Activated CD4-positive, alpha-beta memory T cell treated with anti-CD3 and anti-CD28 coated beads for 36 hours (primary cell): ENCODE measurements at places on chromosomes 1 and 21.
A peak's percentile ranks its signal among the peaks of the same experiment; 100 is the strongest.

- peak; percentile 20 for DNase-seq
- H3K4me3 ChIP-seq = peak overlapping the region; percentile 74
- H3K36me3 ChIP-seq = peaks cover 15% of the 10 kb centered on the region
These were observed 32.4 kb downstream of the PRMT2 start for GRCh38 chr21:46667741-46668380.

- peak overlapping the region; percentile 74 for H3K27ac ChIP-seq
- DNase-seq = peak; percentile 65
- no peaks in the 10 kb centered on the region for H3K36me3 ChIP-seq
- peaks cover 41% of the 10 kb centered on the region for H3K4me1 ChIP-seq
- H3K27me3 ChIP-seq = peaks cover 23% of the 10 kb centered on the region
These were observed 940 bp upstream of the PLA2G2C start for GRCh38 chr1:20187103-20187812.

GRCh38 chr1:200291106-200291505 lies 118.7 kb downstream of the ZNF281 start:
- H3K27ac ChIP-seq = no peak overlapping the region
- H3K27me3 ChIP-seq = no peaks in the 10 kb centered on the region
- no peaks in the 10 kb centered on the region for H3K4me1 ChIP-seq
- H3K4me3 ChIP-seq = no peak overlapping the region
- no peak for DNase-seq
- no peaks in the 10 kb centered on the region for H3K36me3 ChIP-seq

- peaks cover 6% of the 10 kb centered on the region for H3K27me3 ChIP-seq
- H3K36me3 ChIP-seq = no peaks in the 10 kb centered on the region
These were observed 517.6 kb downstream of the PTPRU start for GRCh38 chr1:29753771-29754572.

DNA sequence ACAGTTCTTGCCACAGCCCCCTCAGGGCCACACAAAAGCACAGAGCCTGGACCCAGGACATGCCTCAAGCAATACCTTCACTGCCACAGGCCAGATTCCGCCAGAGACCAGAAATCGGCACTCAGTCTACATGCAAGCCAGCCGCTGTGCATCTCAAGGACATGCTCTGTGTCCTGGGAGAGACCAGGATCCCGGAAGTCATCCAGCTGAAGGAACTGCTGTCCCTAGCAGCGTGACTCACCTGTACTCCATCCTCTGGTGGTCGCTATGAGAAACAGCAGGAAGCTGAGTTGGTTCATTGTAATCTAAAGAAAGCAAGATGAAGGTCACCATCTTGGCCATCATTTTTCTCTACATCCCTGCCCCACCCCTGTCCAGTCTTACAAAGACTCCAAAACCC lies 401 bp downstream of the ITLN1 start:
- no peak overlapping the region for H3K4me3 ChIP-seq
- no peaks in the 10 kb centered on the region for H3K36me3 ChIP-seq
- no peak overlapping the region for H3K27ac ChIP-seq
- peaks cover 3% of the 10 kb centered on the region for H3K27me3 ChIP-seq
- DNase-seq = no peak

DNA sequence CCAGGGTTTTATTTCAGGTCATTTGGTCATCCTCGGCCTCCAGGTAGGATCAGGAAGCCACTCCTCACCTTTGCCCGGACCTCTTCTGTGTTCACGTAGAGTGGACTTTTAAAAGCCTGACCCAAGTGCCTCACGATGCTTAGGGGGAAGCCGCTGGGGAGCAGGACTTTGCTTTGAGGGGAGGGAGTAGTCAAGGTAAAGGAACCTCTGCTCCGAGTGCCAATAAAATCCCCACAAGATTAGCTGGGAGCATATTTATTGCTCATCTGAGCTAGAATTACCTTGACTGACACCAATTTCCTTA lies 603 bp upstream of the DHRS3 start:
- H3K4me1 ChIP-seq = peaks cover 48% of the 10 kb centered on the region
- H3K27ac ChIP-seq = peak overlapping the region; percentile 92
- no peak for DNase-seq

- no peak overlapping the region for H3K27ac ChIP-seq
- no peaks in the 10 kb centered on the region for H3K36me3 ChIP-seq
- no peak for DNase-seq
These were observed 31.3 kb downstream of the EPHA2 start for GRCh38 chr1:16124377-16125087.

DNA sequence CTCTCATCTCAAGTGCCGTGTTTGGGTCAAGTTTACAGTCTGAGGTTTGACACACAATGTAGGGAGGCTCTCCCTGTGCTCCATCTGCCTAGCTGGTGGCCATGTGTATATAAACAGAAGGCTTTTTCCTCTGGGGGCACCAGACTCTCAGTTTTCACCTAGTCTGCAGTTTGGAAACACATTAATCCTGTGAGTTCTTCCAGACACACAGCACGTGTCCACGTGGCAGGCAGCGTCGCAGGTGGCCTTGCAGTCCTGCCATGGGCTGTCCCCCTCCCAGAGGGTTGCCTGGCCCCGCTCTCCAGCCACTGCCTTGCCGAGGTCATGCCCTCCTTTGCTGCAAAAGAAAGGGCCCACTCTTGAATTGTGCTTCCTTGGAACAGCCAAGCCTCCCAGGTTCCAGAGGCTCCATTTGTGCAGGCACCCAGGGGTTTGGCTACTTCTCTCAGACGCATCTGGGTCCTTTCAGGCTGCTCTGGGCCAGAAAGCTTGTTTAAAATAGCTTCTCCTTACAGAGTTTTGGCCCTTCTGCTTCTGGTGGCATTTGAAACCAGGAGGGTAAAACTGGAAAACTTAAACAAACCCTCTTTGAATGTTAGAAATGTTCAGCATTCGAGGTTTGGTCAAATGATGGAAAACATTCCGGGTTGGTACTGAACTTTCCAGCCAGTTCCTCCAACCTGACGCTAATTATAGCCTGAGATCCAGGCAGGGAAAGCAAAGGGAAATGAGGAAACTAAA lies 4.4 kb upstream of the RUNX1 start:
- no peak overlapping the region for H3K27ac ChIP-seq
- H3K4me1 ChIP-seq = peaks cover 42% of the 10 kb centered on the region
- H3K27me3 ChIP-seq = no peaks in the 10 kb centered on the region
- no peak for DNase-seq

DNA sequence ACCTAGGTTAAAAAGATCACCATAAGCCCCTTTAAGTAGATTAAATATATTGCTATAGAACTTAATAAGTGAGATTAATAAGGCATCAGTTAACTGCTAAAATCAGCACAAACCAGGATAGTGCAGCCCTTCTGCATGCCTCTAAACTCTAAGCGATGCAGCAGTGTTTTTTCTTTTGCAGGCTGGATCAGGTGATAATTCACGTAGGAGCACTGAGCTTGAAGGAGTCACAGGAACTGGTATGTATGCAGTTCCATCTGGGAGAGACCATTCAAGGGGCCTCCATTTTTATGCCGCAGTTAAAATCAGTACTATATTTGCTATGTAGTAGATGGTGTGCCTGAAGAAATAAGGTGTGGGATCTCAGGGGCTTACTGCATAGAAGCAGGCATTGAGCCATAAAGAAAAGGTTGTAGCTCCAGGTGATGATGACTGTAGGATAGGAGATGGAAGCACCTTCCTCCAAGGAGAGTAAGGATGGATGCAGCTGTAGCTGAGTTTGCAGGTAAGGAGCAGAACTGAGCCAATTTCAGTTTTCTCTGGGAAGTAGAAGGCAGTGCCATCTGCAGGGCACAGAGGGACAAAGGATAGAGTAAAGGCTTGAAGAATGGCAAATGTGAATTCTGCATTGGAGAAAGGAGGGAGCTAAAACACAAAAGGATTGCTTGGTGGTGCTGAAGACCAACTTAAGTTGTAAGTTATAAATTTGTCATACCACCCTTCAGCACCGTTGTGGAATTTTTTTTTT lies 22.6 kb downstream of the NPL start:
- no peaks in the 10 kb centered on the region for H3K4me1 ChIP-seq
- peaks cover 7% of the 10 kb centered on the region for H3K36me3 ChIP-seq
- no peak for DNase-seq
- H3K27me3 ChIP-seq = no peaks in the 10 kb centered on the region
- H3K4me3 ChIP-seq = no peak overlapping the region

GRCh38 chr1:30526652-30527345 lies 196.6 kb downstream of the MATN1 start:
- H3K4me3 ChIP-seq = no peak overlapping the region
- H3K4me1 ChIP-seq = no peaks in the 10 kb centered on the region
- DNase-seq = peak; percentile 2
- no peak overlapping the region for H3K27ac ChIP-seq
- H3K36me3 ChIP-seq = no peaks in the 10 kb centered on the region

DNA sequence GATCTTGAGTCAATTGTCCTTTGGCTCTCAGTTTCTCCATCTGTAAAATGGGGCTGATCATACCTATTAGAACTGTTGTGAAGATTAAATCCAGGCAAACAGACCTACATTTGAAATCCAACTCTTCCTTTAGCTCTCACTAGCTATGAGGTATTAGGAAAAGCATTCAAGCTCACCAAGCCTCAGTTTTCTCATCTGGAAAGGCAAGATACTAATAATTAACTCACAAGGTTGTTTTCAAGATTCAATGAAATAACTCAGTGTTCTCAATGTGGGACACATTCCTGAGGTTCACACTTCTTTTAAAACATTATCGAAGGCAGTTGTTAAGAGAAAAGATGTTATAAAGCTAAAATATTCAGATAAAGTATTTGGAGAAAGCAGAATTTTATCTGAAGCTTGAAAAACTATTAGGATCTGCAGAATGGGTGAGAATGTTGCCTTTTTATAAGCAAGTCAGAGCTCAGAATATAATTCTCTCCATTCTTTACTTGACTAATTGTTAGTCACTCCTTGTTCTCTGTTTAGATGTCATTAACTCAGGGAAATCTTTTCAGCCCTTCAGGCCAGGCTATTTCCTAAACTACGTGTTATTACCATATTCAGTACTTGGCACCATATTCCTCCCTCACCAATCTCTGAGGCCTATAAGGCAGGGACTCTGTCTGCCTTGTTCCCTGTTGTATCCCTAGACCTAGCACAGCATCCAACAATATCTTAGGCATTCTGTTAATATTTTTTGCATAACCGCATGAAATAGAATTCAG lies 72.0 kb upstream of the VAV3 start:
- no peaks in the 10 kb centered on the region for H3K36me3 ChIP-seq
- no peak overlapping the region for H3K27ac ChIP-seq
- H3K4me3 ChIP-seq = no peak overlapping the region
- H3K27me3 ChIP-seq = no peaks in the 10 kb centered on the region

DNA sequence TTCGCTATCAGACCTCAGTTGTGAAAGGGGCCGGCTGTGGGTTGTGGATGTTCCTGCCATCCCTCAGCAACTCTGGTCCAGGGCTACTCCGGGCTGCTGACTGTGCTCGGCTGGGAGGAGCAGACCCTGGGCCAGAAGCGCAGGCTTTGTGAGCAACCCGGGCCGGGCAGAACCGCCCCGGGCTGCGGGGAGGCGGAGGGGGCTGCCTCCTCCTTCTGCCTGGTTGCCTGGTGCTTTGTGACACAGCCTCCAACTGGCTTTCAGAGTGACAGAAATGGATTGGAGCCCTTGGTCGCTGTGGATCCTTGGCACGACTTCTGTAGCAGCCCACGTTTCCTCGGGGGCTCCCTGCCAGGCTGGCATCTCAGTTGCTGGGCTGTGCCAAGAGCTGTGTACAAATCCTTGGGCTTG lies 10.0 kb downstream of the DRAXIN start:
- no peaks in the 10 kb centered on the region for H3K4me1 ChIP-seq
- DNase-seq = no peak
- peaks cover 4% of the 10 kb centered on the region for H3K27me3 ChIP-seq
- H3K36me3 ChIP-seq = no peaks in the 10 kb centered on the region
- no peak overlapping the region for H3K4me3 ChIP-seq
- no peak overlapping the region for H3K27ac ChIP-seq

GRCh38 chr1:202698276-202698675 lies 12.0 kb downstream of the SYT2 start:
- H3K4me1 ChIP-seq = peaks cover 4% of the 10 kb centered on the region
- H3K36me3 ChIP-seq = no peaks in the 10 kb centered on the region
- H3K27ac ChIP-seq = no peak overlapping the region

- no peaks in the 10 kb centered on the region for H3K27me3 ChIP-seq
- no peak overlapping the region for H3K4me3 ChIP-seq
- H3K27ac ChIP-seq = no peak overlapping the region
- no peak for DNase-seq
- H3K36me3 ChIP-seq = no peaks in the 10 kb centered on the region
These were observed 645.0 kb upstream of the PTBP2 start for GRCh38 chr1:96076589-96076988.

DNA sequence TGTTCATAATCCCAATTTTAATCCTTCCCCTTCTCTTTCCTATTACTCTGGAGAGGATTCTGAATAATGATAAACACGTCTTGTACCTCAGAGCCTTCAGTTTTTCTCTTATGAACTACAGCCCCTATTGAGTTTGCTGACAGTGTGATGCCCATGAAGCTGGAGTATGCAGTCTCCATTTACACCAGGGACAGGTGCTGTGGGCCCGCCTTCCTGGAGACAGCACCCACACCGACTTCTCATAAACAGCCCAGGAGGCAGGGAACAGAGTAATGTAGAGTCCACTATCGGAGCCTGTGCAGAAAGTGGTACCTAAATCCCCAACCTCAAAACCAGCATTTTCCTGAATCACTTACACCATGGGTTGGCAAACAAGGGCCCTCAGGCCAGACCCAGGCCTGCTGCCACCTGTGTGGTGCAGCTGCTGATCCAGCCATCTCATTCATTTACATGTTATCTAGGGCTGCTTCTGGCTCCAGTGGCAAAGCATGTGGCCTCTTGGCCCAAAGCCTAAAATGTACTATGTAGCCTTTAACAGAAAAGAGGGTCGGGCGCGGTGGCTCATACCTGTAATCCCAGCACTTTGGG lies 95.1 kb upstream of the KRTAP19-8 start:
- H3K4me3 ChIP-seq = peak overlapping the region; percentile 64
- H3K36me3 ChIP-seq = peaks cover 84% of the 10 kb centered on the region
- H3K27me3 ChIP-seq = no peaks in the 10 kb centered on the region
- DNase-seq = peak; percentile 40
- H3K4me1 ChIP-seq = peaks cover 65% of the 10 kb centered on the region

- H3K4me3 ChIP-seq = no peak overlapping the region
- H3K4me1 ChIP-seq = no peaks in the 10 kb centered on the region
- DNase-seq = no peak
- H3K27me3 ChIP-seq = no peaks in the 10 kb centered on the region
- no peaks in the 10 kb centered on the region for H3K36me3 ChIP-seq
- no peak overlapping the region for H3K27ac ChIP-seq
These were observed 14.7 kb downstream of the LDLRAD1 start for GRCh38 chr1:54003249-54003646.

DNA sequence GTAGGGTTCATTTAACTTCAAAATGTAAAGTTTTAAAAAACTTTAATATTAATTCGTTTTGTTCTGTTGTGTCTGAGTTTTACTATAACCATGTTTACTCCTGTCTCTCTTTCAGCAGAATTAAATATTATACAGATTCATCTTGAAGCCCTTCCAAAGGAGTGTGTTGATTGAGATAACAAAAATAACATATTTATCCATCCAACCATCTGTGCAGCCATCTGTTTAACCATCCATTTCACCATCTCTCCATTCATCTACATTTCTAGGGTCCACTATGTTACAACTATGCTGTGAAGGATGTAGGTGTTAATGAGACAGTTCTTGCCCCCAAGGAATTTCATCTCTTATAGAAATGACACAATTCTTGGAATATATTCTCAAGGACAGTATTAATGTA lies 36.0 kb upstream of the GNG12 start:
- H3K36me3 ChIP-seq = no peaks in the 10 kb centered on the region
- no peaks in the 10 kb centered on the region for H3K4me1 ChIP-seq
- H3K27ac ChIP-seq = no peak overlapping the region

- no peak overlapping the region for H3K4me3 ChIP-seq
- no peak for DNase-seq
- H3K36me3 ChIP-seq = no peaks in the 10 kb centered on the region
- no peak overlapping the region for H3K27ac ChIP-seq
These were observed 1030.9 kb downstream of the AMY1C start for GRCh38 chr1:104780470-104781078.

GRCh38 chr1:203504400-203505250 lies 10.7 kb downstream of the OPTC start:
- H3K4me1 ChIP-seq = no peaks in the 10 kb centered on the region
- H3K4me3 ChIP-seq = no peak overlapping the region
- peaks cover 2% of the 10 kb centered on the region for H3K27me3 ChIP-seq
- no peak overlapping the region for H3K27ac ChIP-seq
